ENCODE measurements at places on chromosomes 1 and 21. TPM values are rescaled to one million over a fixed set of nuclear protein-coding genes. Genes with fewer than 3 reads are reported as not detected.

CRABP2 gene
- 186 TPM for total RNA-seq

GFI1 gene
- 0.35 TPM for total RNA-seq

DNA sequence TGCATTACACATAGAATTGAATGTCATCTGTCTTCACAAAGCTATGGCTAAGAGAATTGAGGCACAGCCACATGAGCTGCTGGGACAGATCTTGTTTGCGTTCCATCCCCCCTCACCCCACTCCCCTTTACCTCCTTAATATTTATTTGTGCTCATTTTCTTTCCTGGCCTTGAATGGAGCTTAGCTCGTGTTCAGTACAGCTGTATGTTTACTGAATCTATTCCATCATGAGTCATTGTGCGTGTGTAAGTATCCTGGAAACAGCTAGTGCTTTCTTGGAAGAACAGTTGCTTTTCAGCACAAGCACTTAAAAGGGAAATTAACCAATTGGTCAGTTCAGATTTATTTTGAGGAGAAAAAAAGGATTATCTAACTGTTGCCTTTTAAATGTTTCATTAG, 14.7 kb downstream of the PROX1 start:
- no peak for DNase-seq
- no peak overlapping the region for H3K4me3 ChIP-seq
- H3K4me1 ChIP-seq = peaks cover 14% of the 10 kb centered on the region
- H3K36me3 ChIP-seq = no peaks in the 10 kb centered on the region
- H3K27ac ChIP-seq = no peak overlapping the region

IL10 gene
- not detected for total RNA-seq

DNA sequence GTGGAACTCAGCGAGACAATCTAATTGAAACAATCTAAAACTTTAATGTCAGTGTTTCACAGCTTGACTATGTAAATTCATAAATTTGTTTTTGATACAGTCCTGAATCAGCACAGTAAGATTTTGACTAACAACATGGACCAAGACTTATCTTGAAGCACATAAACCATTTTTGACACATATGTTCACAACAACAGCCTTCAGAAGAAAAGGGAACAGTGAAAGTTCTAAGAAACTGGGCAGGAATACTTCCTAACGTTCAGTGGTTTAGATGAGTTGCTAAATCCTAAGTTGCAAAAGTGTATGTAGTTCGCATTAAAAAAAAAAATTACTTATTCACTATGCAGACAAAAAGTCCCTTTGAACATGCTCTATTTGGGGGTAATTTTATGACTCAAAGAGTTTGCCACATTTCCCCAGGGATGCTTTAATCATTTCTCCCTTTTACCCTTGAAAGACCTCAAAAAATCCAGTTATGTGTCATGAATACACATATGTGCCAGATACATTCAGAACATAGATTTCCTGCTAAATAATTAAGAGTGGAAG, 120.2 kb downstream of the MRPL39 start:
- DNase-seq = no peak
- H3K27me3 ChIP-seq = no peaks in the 10 kb centered on the region
- H3K4me1 ChIP-seq = no peaks in the 10 kb centered on the region

DNA sequence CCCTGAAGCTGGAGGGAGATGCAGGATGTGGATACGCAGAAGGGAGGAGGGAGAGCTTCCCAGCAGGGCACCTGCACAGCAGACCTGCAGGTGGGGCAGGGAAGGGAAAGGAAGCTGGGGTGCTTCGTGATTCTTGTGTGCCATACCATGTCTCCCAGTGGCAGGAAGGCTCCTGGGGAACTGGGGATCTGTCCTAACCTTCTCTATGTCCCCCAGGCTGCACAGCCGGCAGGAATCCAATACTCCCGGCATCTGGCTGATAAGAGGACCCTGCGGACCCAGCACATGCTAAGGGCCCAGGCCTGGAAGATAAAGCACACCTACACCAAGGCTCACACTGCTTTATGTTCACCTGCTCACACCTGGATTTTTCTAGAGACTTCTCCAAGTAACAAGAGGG, 79.4 kb downstream of the ITPKB start:
- peaks cover 82% of the 10 kb centered on the region for H3K4me1 ChIP-seq
- DNase-seq = no peak
- H3K27me3 ChIP-seq = no peaks in the 10 kb centered on the region
- no peak overlapping the region for H3K4me3 ChIP-seq

TSPAN2 gene
- total RNA-seq = 12.0 TPM

- H3K27ac ChIP-seq = no peak overlapping the region
- DNase-seq = no peak
- H3K27me3 ChIP-seq = no peaks in the 10 kb centered on the region
- peaks cover 12% of the 10 kb centered on the region for H3K4me1 ChIP-seq
- H3K4me3 ChIP-seq = no peak overlapping the region
Measured at GRCh38 chr1:97139512-97139911, 417.9 kb downstream of the PTBP2 start.

ACTL8 gene
- total RNA-seq = 0.80 TPM

GRCh38 chr1:205141236-205142101, 19.7 kb upstream of the RBBP5 start:
- peak; percentile 83 for DNase-seq
- H3K4me3 ChIP-seq = no peak overlapping the region
- H3K27me3 ChIP-seq = no peaks in the 10 kb centered on the region

All from WTC11 (cell line).